ENCODE measurements at places on chromosomes 7 and 10. TPM values are rescaled to one million over a fixed set of nuclear protein-coding genes. Genes with fewer than 3 reads are reported as not detected.

Gene FGF8
- total RNA-seq: not detected

Gene ACADSB
- total RNA-seq: 5.3 TPM

Gene OR6V1
- not detected for total RNA-seq

Gene GTF2IRD2
- 7.2 TPM for total RNA-seq

Gene WDFY4
- total RNA-seq: not detected

Gene NODAL
- not detected for total RNA-seq

Gene GDF2
- 0.14 TPM for total RNA-seq

Gene HOXA6
- total RNA-seq: 4.3 TPM

Gene RADIL
- 1.8 TPM for total RNA-seq

Gene NKX2-3
- total RNA-seq: not detected

Gene UCMA
- not detected for total RNA-seq

Gene OR2A1
- total RNA-seq: not detected

Gene KCNK18
- total RNA-seq: not detected

Gene FOXI2
- not detected for total RNA-seq

Gene TMEM270
- not detected for total RNA-seq

Gene CLRN3
- not detected for total RNA-seq

Gene GBX1
- not detected for total RNA-seq

Gene MRC1
- under 0.01 TPM for total RNA-seq

Gene PNLIPRP2
- not detected for total RNA-seq

Gene IFRD1
- total RNA-seq: 47.5 TPM

Gene AKR1D1
- not detected for total RNA-seq

Gene AZGP1
- not detected for total RNA-seq

Gene RTKN2
- total RNA-seq: 7.2 TPM

Gene ADRA2A
- not detected for total RNA-seq

Gene AKR1C8
- total RNA-seq: not detected

Gene CALHM3
- not detected for total RNA-seq

Gene OR2A42
- not detected for total RNA-seq

Gene PON3
- not detected for total RNA-seq

Gene FBXL13
- 1.1 TPM for total RNA-seq

Gene HHEX
- total RNA-seq: 7.9 TPM

Gene CFAP69
- total RNA-seq: 3.6 TPM

Gene C10orf62
- total RNA-seq: not detected

Gene CALML3
- not detected for total RNA-seq

Gene IKZF1
- not detected for total RNA-seq

Gene GPR37
- 4.6 TPM for total RNA-seq

Gene LDB1
- total RNA-seq: 72.9 TPM

Gene PKD2L1
- not detected for total RNA-seq

Gene LYZL2
- total RNA-seq: not detected

Gene MBL2
- total RNA-seq: not detected

Gene FBXL15
- total RNA-seq: 15.8 TPM

Gene IL2RA
- total RNA-seq: not detected

Gene JAZF1
- total RNA-seq: 13.1 TPM

Gene TRIP6
- 78.6 TPM for total RNA-seq

Gene SLC39A12
- not detected for total RNA-seq

Gene POLR2J2
- total RNA-seq: 7.7 TPM

Gene CTAGE8
- total RNA-seq: under 0.01 TPM

Gene ACTL6B
- not detected for total RNA-seq

Gene NXPH1
- total RNA-seq: not detected

Gene CALD1
- total RNA-seq: 463 TPM

Gene METTL2B
- 24.7 TPM for total RNA-seq

Gene ASB4
- total RNA-seq: not detected

Gene KLF14
- total RNA-seq: 0.22 TPM

Gene ERVW-1
- total RNA-seq: not detected

Gene CYP3A7
- total RNA-seq: not detected

Gene ZNF655
- total RNA-seq: 85.3 TPM

Gene CLEC5A
- not detected for total RNA-seq

Gene PPP1R3C
- total RNA-seq: 105 TPM

Gene LRRN3
- 3.7 TPM for total RNA-seq
